Activated naive CD8-positive, alpha-beta T cell treated with anti-CD3 and anti-CD28 coated beads, Interleukin-2, amount 50 U/mL, for 16 hours (primary cell): ENCODE measurements at places on chromosomes 11 and 22.

- no peak for DNase-seq
Measured at GRCh38 chr11:68683536-68684384, 584 bp upstream of the GAL start.

DNA sequence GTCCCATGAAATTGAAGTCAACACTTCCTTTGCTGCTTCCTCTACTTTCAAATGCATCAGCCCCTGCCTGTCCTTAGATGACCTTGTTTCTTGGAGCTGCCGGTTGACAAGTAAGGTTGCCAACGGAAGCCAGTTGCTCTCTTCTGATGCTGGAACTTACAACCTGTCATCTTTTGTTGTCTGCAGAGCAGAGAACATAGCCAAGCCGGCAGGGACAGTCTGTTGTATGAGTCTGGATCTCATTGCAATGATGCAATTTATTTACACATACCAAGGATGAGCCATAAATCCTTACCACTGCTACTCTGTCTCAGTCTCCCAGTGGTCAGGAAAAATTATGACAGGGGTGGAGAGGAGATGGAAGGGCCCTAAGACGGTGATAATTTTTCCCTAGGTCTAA lies 151.4 kb downstream of the BLID start:
- no peak for DNase-seq

- no peak for DNase-seq
Measured at GRCh38 chr11:31558001-31558400, 48.4 kb downstream of the ELP4 start.

GRCh38 chr22:24876700-24877099 lies 69.8 kb downstream of the LHFPL7 start:
- DNase-seq: no peak

DNA sequence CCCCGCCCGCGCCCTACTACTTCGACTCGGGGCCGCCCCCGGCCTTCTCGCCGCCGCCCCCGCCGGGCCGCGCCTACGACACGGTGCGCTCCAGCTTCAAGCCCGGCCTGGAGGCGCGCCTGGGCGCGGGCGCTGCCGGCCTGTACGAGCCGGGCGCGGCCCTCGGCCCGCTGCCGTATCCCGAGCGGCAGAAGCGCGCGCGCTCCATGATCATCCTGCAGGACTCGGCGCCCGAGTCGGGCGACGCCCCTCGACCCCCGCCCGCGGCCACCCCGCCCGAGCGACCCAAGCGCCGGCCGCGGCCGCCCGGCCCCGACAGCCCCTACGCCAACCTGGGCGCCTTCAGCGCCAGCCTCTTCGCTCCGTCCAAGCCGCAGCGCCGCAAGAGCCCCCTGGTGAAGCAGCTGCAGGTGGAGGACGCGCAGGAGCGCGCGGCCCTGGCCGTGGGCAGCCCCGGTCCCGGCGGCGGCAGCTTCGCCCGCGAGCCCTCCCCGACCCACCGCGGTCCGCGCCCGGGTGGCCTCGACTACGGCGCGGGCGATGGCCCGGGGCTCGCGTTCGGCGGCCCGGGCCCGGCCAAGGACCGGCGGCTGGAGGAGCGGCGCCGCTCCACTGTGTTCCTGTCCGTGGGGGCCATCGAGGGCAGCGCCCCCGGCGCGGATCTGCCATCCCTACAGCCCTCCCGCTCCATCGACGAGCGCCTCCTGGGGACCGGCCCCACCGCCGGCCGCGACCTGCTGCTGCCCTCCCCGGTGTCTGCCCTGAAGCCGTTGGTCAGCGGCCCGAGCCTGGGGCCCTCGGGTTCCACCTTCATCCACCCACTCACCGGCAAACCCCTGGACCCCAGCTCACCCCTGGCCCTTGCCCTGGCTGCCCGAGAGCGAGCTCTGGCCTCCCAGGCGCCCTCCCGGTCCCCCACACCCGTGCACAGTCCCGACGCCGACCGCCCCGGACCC lies 17.4 kb upstream of the ACR start:
- no peak for DNase-seq

DNA sequence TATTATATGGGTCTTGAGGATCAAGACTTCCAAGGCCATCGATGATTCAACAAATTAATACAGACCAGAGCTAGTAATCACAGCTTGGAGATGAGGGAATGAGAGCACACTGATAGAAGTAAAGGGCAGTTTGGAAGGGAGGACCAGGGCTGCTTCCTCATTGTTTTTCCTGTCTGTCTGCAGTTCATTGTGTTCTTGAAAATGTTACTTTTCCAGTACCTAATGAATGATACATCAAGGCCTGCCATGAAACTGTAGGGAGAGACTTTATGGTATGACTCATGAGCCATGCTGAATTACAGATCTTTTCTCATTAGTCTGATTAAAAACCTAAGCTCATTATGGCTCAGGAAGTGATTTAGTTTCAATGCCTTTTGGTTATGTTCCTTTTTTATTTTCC lies 855.6 kb downstream of the KCNA4 start:
- no peak for DNase-seq

GRCh38 chr11:119434591-119435330 lies 11.8 kb upstream of the THY1 start:
- no peak for DNase-seq

- no peak for DNase-seq
Measured at GRCh38 chr11:8384199-8384821, 120.6 kb upstream of the LMO1 start.

- DNase-seq: no peak
Measured at GRCh38 chr22:41917375-41917902, 2.6 kb upstream of the SHISA8 start.

DNA sequence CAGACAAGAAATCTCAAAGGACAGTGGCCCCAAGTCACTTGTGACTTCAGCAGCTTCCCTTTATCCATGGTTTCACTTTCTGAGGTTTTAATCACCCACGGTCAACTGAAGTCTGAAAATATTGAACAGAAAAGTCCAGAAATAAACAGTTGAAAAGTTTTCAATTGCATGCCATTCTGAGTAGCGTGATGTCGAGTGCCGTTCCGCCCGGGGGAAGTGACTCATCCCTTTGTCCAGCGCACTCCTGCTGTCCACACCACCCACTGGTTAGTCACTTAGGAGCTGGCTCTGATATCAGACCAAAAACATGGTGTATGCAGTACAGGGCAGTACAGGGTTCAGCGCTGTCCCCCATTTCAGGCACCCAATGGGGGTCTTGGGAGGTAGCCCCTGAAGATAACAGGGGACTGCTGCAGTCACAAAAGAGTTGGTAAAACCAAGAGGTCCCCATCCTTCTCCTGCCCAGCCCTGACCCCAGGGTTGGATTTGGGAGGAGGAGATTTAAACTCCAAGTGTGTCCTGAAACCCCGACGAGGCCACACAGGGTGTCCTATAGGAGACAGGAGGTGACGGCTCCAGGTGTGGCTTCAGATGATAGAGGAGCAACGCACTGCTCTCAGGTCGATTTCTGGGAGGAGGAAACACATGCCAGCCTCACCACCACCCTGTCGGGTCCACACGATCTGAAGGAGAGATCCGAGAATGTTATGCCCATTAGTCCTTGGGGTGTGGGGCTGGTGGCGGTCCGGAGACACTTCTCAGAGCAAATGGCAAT lies 390.1 kb downstream of the CTTN start:
- DNase-seq: no peak

- DNase-seq: no peak
Measured at GRCh38 chr22:39593066-39593930, 22.7 kb downstream of the CACNA1I start.

DNA sequence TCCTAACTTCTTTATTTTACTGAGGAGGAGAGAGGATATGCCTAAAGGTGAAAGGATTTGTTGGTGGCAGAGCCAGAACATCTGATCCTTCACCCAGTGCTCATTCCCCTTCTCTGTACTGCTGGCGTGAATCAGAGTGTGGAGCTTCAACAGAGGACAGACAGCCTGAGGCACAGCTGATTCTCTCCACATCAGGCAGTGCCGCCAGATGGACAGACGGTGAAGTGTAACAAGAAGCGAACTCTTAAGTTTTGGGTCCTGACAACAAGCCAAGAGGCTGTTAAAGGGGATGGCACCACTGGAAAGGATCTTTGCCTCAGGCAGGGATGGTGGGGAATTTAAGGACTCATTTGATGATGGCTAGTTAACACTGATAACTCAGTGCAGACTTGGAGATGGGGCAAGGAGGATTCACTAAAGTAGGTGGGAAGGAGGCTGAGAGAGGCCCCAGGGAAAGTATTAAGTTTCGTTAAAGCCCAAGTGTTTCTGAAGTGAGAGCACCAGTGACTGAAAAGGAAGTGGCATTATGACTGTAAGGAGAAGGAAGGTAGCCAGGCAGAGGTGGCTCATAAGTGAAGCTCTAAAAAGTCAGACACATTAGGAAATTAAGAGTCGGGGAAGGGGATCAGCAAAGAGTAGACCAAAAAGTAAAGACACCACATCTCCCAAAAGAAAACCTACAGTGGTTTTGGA lies 81.3 kb downstream of the CLPB start:
- no peak for DNase-seq

DNA sequence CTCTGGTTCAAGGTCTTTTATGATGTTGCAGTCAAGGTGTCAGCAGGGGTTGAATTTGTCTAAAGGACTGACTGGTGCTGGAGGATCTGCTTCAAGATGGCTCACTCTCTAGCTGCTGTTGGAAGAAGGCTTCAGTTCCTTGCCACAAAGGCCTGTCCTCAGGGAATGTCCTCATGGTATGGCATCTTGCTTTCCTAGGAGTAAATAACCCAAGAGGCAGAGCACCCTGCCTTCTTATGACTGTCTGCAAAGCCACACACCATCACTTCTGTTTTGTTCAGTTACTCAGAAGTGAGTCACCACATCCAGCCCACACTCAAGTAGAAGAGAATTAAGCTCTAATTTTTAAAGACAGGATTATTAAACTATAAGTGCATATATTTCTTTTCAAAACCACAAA lies 45.2 kb downstream of the PLAAT5 start:
- no peak for DNase-seq

DNA sequence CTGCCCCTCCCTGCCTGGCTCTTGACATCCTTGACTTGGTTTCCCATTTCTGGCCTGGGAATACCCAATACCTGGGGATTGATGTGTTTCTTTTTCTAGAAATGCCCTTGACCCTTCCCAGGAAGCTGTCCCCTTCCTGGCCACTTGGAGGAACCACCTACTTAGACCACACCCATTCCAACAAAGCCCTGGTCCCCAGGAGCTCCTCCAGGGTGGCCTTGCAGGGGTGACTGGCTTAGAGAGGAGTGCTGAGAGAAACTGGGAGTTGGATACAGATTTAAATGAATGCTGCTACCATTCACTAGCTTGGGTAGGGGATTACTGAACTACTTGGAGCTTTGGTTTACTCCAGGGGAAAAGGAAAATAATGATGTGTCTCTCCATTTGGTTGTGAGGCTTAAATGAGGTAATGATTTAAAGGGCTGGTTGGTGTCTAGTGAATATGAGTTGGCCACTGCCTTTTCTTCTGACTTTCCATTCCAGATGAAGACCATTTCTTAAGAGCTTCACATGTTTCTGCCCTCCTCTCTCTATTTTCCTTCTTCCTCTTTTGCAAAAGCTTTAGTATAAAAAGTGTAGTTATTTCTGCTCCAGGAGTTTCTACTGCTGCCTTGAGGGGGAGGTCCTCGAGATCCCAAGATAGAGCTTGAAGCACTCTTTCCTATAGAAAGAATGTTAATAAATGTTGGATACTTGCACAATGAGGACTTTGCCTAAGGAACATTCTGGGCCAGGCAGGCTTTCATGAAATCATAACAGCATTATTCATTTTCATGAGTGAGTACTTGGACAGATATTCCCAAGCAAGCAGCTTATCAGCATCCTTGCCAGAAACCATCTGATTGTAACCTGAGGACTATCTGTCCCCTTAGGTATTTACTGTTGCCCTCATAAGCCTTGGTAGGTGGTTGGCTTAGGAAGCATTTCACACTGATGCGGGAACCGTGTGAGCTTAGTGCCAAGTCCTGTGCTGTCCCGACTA lies 22.4 kb downstream of the PANX1 start:
- no peak for DNase-seq

- no peak for DNase-seq
Measured at GRCh38 chr22:43246188-43246587, 59.3 kb upstream of the TTLL12 start.

DNA sequence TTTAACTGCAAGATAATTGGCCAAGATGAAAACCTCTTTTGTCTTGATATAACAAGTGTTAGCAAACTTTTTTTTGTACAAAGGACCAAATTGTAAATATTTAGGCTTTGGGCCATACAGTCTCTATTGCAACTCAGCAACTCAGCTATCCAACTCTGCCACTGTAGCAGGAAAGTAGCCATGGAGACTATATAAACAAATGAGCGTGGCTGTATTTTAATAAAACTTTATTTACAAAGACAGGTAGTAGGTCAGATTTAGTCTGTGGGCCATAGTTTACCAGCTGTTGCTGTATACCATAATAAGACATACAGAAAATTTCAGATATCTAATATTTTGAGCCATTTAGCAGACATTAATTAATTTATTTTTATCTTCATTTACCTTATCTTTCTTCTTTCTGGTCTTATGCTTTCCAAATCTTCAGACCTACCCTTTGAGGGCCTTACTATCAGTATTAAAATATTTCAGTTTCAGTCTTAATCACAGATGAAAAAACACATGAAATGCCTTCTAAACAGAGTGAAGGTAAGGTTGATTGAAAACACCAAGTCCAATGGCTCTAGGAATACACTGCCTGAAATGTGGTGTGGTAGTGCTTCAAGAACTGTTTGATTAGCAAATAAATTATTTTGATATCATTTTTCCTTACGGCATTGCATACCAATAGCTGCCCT lies 256.9 kb upstream of the CTSC start:
- DNase-seq: no peak
